HT1080 (cell line): ENCODE measurements at places on chromosomes 7 and 10.
A peak's percentile ranks its signal among the peaks of the same experiment; 100 is the strongest.

GRCh38 chr10:100186253-100187212, 704 bp upstream of the ERLIN1 start:
- DNase-seq: peak; percentile 11

DNA sequence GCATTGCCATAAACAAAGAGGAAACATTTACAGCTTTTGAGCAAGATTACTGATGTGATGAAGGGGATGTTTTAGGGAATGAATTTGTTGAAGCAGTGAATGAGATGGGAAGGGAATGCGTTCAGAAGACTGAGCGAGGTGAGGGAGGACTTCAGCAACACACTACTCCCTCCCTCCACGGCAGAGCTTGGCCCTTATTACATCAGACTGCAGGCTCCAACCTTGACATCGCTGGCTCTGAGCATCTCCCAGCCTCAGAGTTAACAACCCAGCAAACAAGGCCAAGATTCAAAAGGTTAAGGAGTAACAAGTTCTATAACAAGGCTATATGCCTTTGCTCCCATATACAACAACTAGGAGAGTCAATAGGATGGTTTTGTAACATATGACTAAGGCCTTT, 164.4 kb downstream of the ELMO1 start:
- no peak for DNase-seq

GRCh38 chr7:150715293-150715692, 1.1 kb upstream of the GIMAP1 start:
- no peak for DNase-seq

- peak; percentile 98 for DNase-seq
These were observed 62.6 kb downstream of the COL13A1 start for GRCh38 chr10:69864321-69864720.

GRCh38 chr7:100571829-100572116, 1.9 kb downstream of the SAP25 start:
- no peak for DNase-seq

- peak; percentile 77 for DNase-seq
These were observed 31.0 kb downstream of the DENND2A start for GRCh38 chr7:140609646-140610045.

GRCh38 chr7:26698194-26698593, 166.2 kb downstream of the SKAP2 start:
- DNase-seq: no peak

DNA sequence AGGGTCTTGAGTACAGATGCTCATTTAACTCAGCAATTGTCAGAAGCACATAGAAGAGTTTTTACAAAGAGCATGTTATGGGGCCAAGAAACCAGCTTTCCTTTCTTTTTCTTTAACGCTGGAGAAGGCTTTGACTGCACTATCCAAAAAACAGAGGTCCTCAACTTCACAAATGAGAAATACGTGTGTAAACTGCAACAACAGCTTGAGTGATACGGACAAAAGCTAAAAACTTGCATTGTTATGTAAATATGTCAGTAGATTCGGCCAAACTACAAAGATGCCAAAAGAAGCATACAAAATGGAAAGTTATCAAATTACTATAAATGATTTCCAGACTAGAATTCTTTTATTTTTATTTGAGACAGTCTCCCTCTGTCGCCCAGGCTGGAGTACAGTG, 62.4 kb upstream of the C10orf90 start:
- no peak for DNase-seq

DNA sequence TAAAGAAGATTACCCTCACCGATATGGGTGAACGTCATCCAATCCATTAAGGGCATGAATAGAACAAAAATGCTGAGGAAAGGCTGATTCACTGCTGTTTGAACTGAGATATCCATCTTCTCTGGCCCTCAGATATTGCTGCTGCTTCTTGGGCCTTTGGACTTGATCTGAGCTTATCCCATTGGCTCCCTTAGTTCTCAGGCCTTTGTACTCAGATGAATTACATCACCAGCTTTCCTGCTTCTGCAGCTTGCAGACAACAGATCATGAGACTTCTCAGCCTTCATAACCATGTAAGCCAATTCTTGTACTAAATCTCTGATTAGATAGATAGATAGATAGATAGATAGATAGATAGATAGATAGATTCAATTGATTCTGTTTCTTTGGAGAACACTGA, 40.2 kb downstream of the CYCS start:
- DNase-seq: no peak
